ENCODE measurements at places on chromosomes 2 and 18. TPM values are rescaled to one million over a fixed set of nuclear protein-coding genes. Genes with fewer than 3 reads are reported as not detected.

GRCh38 chr2:207970826-207971180 lies 54.5 kb downstream of the PLEKHM3 start:
- DNase-seq = no peak

Gene MEP1B
- not detected for total RNA-seq

Gene CIDEA
- not detected for total RNA-seq

Gene VIT
- total RNA-seq = not detected

Gene SERPINB11
- total RNA-seq = not detected

DNA sequence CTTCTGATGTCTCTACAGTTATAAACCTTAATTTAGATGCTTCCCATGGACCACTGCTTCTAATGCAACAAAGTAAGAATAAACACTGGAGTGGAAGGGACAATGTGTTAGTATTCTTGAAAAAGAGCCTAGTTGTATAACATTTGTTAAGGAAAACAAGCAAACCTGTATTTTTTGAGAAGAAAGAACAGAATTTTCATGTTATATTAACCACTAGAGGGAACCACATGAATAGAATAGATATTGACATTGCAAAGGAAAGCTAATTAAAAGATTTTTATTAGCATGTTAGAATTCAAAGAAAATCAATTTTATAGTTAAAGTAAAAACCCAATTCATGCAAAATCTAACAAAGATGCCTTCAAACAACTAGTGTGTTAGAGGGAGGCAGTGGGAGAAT lies 151.2 kb upstream of the BARD1 start:
- DNase-seq = no peak

Gene MC5R
- total RNA-seq = not detected

Gene AGXT
- total RNA-seq = not detected

Gene NEURL3
- 0.25 TPM for total RNA-seq

Gene SIX3
- total RNA-seq = not detected

Gene HOXD10
- not detected for total RNA-seq

DNA sequence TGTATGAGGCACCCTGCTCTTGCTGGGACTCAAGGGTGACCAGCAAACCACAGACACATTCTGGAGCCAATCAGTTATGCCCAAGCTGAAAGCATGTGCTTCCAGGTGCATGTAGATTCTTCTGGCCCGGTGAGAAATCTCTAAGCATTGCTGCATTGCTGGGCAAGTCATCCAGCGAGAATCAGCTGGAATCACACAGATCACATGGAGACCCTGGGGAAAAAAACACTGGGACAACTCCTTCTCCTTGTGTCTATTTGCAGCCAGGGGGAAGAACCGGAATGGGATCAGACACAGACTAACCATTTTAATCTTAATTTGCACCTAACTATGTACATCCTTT lies 119.7 kb upstream of the KLF7 start:
- peak; percentile 5 for DNase-seq

GRCh38 chr2:182907081-182907830 lies 40.8 kb upstream of the FRZB start:
- no peak for DNase-seq

Gene HOXD4
- total RNA-seq = not detected

Gene CCDC150
- total RNA-seq = 10.4 TPM

DNA sequence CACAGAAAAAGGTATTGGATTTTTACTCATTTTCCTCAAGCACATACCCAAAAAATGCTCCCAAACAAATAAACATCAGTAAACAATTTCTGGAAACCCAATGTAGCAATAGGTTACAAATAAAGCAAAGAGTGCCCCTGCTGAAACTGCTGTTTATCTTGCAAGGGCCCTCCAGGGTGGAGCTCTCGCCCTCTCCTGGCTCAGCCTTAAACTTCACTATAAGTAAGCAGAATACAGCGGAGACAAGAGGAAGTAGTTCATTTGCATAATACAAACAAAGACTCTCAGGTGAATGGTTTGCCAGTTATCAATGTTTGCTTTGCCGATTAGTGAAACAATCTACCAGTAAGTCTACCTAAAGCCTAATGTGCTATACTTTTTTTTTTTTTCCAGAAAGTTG lies 437.6 kb downstream of the DLGAP1 start:
- DNase-seq = peak; percentile 7

Gene CRYBA2
- total RNA-seq = not detected

- DNase-seq = no peak
Measured at GRCh38 chr2:231680285-231680991, 27.9 kb upstream of the PTMA start.

Gene ZNF804A
- not detected for total RNA-seq

Gene AFF3
- 3.5 TPM for total RNA-seq

DNA sequence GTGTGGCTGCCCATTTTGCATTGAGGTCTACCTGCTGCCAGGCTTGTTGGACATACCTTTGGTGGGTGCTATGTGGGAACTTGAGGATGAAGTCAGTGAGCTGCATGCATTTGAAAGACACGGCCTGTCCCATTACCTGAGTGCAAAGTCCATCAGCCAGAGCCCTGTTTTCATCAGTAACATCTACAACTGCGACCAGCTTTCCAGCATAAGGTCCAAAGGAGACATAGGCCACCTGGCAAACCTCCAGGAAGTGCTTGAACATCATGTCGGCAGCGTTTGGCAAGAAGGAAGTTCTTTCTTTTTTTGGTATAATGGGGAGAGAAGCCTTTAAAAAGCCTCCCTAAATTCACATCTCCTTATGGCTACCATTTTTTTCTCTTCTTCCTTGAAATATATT lies 143.1 kb downstream of the FAM161A start:
- DNase-seq = no peak

- DNase-seq = no peak
Measured at GRCh38 chr2:53753041-53753440, 14.6 kb upstream of the CHAC2 start.

DNA sequence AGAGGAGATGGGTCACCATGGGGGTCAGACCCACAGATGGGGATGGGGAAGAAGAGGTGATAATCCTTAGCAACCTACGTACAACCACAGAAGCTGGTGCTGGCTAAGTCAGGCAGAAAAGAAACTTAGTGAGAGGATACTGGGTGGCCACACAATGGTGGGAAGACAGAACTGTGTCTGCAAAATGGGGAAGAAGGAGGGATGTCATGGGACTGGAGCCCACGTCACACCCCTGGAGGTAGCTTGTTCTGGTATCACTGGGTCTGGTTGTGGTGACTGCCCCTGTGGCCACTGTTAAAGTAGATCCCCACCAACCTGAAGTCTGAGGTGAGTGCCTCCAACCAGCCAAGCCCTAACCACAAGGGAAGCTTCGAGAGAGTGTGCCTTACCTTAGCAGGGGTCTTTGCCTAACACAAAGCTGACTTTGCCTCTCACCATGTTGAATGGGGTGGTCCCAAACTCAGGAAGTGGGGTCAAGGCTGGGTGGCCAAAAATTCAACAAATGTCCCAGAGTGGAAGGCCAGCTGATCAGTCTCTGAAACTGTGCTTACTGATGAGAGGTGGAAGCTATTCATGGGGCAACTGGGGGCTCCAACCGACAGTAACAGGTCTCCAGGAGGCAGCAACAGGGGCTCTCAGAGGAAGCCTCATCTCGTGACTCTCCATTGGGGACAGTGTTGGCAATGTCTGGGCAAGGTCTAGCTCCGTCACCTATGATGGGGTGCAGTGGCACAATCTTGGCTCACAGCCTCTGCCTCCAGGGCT lies 64.8 kb upstream of the SLC1A4 start:
- DNase-seq = no peak

DNA sequence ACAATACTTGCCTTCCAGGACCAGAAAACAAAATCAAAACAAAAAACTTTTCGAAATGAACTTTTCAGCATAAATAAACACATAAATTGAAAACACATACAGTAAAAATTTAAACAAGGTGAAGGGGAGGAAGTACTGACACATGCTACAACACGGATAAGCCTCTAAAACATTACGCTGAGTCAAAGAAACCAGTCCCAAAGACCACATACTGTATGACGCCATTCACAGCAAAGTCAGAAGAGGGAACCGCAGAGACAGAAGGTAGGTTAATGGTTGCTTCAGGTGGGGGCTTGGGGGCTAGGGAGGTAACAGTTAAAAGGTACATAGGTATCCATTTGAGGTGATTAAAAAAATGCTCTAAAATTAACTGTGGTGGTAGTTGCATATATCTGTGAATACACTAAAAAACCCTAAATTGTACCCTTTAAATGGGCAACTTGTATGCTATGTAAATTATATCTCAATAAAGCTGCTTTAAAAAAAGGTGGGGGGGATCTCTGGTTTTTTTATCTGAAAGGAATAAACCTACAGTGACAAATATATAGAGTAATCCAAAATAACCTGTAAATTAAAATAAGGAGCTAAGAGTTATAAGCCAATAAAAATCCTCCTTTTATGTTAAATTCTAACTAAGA lies 7.1 kb downstream of the COX7A2L start:
- DNase-seq = peak; percentile 31

DNA sequence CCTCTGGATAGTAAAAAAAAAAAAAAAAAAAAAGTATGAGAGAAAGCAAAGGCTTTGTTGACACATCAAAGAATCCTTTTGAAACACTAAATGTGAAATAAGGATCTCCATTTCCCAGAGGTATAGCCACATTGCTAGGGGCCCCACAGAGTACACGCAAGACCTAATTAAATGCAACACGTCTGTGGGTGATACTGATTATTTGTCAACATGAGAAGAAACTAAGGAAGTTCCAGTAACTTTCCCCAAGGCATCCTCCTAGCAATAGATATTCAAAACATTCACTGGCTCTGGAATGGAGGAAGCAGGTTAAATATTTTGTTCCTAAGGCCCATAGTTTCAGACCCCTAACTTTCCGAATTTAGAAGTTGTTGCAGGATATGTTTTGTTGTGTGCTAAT lies 24.6 kb upstream of the EPB41L3 start:
- no peak for DNase-seq

GRCh38 chr2:197786010-197786877 lies 1.1 kb upstream of the BOLL start:
- peak; percentile 75 for DNase-seq
